ENCODE measurements at places on chromosomes 7 and 10.

- no peak for DNase-seq
These were observed 771 bp downstream of the PHYHIPL start for GRCh38 chr10:59177031-59177797.

DNA sequence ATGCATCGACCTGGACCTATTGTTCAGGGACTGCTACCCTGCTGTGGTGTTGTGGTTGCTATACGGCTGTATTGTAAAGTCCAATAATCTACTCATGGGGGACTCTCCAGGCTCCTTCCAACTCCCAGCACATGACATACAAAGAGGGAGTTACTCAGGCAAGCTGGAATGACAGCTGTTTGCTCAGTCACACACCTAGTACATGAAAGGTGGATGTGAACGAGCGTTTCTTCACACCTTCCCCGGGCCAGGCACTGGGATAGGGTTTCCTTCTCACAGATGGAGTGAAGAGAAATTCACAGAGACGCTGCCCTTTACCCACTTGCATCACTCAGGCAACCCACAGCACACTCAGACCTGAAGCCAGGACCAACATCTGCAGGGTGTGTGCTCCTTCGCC is 215.7 kb downstream of the TNS3 start:
- DNase-seq, result no peak

GRCh38 chr7:5420067-5420880 is 3.4 kb downstream of the TNRC18 start:
- no peak for DNase-seq

DNA sequence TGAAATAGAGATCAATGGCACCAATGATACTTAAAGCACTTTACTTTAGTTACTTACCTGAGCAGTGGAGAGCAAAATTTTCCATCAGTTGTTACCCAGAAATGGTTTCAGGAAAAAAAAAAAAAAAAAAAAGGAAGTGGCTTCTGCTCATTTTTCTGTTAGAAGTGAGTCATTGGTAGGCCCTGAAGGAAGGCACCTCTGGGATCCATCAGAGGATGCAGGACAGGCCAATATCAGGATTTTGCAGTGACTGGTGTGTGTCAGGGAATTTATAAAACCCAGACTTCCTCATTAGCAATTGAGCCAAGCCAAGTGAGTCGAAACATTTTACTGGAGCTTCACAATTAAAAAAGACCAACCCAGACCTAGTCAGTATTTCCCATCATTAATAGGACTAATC is 2.3 kb upstream of the SMIM30 start:
- DNase-seq, result no peak

- no peak for DNase-seq
These were observed 55.9 kb upstream of the PAPSS2 start for GRCh38 chr10:87603769-87604168.

GRCh38 chr7:47150497-47151260 is 431.2 kb downstream of the TNS3 start:
- no peak for DNase-seq

DNA sequence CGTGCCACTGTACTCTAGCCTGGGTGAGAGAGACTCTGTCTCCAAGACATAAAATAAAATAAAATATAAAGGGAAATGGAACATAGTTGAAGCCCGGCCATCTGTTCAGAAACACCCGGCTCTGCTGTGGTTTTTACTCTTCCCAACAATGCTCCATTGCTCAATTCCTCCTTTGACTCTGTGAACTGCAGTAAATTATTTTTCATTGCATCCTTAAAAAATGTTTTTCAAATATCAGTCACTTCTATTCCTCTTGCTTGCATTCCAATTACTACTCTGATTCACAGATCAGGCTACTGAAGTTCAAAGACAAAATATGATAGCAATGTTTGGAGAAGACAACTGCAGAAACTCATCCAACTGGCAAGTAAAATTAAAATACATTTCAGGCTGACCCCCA is 983.0 kb downstream of the SORCS1 start:
- no peak for DNase-seq

- DNase-seq, result no peak
These were observed 3.7 kb upstream of the IFIT1B start for GRCh38 chr10:89373916-89374711.

GRCh38 chr7:45087301-45088145 is 1.2 kb downstream of the NACAD start:
- no peak for DNase-seq

GRCh38 chr7:43721193-43721806 is 8.0 kb downstream of the COA1 start:
- DNase-seq, result no peak

GRCh38 chr7:50265968-50266634 is 38.4 kb upstream of the IKZF1 start:
- no peak for DNase-seq

DNA sequence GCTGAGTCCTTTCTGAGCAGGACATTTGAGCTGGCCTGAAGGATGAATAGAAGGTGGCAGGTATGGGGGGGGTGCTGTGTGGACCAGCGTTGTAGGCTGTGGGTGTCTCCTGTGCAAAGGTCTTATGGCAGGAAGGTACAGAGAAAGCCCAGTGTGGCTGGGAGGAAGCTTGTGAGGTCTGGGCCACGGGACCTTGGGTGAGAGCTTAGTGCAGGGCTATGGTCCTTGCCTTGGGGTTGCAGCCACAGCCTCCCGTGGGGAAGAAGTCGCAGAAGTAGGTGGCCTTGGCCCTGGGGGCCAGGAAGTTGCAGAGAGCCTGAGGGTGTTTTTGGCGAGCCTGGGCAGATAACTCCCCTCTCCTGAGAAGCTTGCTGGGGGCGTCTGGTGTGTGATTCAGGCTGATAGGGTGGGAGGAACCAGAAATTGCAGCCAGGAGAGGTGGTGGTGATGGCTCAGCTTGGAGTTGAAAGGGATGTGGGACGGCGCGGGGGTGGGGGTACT is 172.0 kb upstream of the TNRC18 start:
- DNase-seq, result no peak

DNA sequence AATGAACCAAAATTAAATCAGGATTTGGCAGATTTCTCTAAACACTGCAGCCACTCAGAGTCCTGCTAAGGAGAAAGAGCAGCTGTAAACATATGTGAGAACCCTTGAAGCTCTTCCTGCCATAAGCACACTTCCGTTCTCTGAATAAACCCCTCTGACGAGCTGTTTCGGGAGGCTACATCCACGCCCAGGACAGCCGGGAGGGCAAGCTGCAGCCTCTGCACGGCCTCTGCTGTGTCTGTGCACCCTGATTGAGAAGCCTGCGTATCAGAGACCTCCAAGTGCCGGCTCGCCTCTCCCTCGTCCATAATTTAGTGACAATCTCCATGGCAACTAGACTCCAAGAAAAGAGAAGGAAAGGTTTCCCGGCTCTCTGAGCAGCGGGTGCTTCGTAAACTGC is 114.4 kb downstream of the PTPRN2 start:
- no peak for DNase-seq

DNA sequence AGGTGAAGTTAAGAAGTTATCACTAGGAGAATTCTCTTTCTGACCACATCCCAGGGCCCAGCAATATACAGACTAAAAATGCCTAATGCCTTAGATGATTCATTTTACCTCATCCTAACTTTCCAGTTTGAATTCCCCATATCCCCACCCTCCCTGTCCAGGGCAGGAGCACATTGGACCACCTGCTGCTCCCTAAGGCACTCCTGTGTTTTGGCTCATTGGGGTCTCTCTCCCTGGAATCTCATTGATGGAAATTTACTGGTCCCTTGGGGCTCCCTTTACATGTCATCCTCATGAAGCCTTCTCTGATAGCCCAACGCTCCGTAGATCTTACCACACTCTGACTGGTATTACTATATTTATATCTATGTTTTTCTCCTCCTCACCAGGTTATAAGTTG is 2.7 kb downstream of the IL2RA start:
- DNase-seq, result no peak

- no peak for DNase-seq
These were observed 125.9 kb upstream of the HPS1 start for GRCh38 chr10:98572594-98572993.

DNA sequence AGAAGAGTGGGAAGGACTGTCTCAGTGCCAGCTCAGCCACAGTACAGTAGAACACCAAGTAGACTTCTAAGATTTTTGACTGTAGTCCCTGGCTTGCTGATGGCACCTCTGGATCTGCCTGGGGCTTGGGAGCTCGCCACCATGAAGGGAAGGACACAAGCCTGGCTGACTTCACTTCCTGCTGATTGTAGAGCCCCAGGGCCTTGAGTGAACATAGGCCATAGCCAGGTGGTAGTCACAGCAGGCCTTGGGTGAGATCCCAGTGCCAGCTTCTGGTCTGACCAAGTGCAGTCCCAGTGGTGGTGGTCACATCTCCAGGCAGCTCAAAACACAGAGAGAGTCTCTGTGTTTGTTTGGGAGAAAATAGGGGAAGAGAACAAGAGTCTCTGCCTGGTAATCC is 57.6 kb upstream of the HBP1 start:
- no peak for DNase-seq

DNA sequence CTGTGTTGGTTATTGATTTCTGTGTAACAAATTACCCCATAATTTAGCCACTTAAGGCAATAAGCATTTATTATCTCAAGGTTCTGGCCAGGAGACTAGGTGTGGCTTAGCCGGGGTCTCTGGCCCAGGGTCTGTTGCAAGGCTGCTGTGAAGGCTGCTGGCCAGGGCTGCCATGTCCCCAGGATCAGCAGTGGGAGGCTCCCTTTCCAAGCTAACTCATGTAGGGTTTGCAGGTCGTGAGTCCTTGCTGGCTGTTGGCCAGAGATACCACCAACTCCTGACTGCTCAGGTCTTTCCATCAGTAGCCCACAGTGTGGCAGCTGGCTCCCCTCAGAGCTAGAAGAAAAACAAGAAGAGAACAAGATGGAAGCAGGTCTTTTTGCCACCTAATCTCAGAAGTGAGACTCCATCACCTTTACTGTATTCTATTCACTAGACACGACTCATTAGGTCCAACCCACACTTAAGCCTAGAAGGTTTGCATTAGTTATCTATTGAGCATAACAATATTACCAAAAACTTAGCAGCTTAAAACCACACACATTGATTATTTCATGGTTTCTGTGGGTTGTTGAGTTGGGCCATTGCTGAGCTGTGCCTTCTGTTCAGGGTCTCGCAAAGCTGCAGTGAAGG is 185.6 kb downstream of the PFKFB3 start:
- no peak for DNase-seq

GRCh38 chr10:70324339-70324861 is 40.6 kb upstream of the NPFFR1 start:
- no peak for DNase-seq

DNA sequence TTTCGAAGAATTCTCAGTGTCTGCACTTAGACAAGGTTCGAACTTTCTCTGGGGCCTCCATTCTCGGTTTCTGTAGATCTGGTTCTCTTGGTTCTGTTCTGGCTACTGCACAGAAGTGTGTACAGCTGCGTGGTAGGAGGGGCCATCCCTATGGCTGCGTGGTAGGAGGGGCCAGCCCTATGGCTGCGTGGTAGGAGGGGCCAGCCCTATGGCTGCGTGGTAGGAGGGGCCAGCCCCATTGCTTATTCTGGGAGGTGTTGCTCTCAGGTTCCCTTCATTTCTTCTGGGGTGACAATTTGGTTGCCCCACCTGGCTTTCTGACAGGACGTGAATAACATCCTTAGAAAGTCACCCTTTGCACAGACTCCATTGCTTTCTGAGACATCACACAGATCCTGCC is 65.2 kb upstream of the CHST15 start:
- DNase-seq, result no peak

DNA sequence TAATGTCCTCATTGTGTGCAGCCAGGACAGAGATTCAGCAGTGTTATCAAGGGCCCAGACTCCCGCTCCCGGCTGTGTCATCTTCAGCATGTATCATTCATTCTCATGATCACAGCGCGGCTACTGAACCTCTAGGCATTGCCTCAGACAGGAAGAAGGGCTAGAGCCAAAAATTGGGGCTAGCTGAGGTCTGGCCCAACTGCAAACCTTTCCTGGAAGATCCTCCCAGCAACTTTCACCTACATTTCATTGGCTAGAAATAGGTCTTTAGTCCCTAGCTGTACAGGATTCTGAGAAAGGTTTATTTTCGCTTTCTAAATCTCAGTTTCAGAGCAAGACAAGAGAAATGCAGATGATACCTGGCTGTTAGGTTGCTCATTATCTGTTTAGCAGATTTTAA is 81.9 kb downstream of the CREM start:
- DNase-seq, result no peak

- no peak for DNase-seq
These were observed 11.9 kb downstream of the STEAP1B start for GRCh38 chr7:22487978-22488642.

GRCh38 chr10:121952226-121952625 is 22.8 kb downstream of the NSMCE4A start:
- DNase-seq, result no peak

- no peak for DNase-seq
These were observed 326.2 kb upstream of the POT1 start for GRCh38 chr7:125255810-125256209.

- no peak for DNase-seq
These were observed 61.3 kb downstream of the AKR1D1 start for GRCh38 chr7:138137423-138138171.

GRCh38 chr10:124344266-124344590 is 74.5 kb downstream of the OAT start:
- no peak for DNase-seq

GRCh38 chr10:113555245-113555644 is 2.4 kb downstream of the HABP2 start:
- no peak for DNase-seq

DNA sequence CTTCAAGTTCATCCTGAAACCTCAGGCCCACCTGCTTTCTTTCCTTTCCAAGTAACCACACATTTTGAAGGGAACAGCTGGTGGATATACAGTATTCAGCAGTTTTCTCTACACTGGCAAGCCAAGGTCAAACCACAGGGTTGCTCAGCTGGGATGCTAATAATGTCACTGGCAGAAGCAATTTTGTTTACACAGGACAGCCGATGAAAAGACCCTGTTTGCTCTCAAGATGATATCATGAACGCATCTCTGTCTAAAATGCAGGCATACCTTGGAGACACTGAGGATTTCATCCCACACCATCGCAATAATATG is 186.2 kb downstream of the USP6NL start:
- no peak for DNase-seq

DNA sequence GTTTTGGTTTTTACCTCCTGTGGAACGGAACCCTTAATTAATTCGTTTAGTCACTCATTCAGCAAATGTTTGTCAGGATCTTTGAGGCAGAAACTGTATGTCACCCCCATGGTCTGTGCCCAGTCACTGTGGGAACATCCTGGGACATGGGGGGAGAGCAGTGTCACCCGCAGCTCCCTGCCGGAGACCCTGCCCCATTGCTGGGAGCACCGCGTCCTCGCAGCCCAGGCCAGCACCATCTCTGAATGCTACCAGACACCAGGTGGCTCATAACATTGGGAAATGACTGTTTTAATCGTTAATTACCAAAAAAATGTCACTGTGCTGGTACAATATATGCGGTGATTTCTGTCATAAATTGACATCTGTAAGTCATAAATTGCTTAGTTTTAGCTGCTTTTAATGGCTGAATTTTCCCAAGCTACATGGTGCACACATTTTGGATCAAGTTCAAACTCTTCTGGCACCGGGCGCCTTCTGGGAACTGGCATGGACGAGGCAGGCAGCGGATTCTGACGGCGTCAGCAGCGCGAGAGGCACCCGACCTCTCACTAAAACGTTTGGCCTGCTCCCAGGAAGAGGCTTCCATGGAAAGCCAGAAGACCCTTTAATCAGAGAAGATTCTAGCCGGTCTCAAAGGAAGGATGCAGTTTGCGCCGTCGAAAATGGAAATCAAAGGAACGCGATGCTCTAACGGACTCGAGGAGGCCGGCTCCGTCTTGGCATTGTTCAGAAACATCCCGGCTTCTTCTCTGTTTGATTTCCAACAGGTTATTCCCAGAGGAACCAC is 184.2 kb downstream of the ADARB2 start:
- DNase-seq, result no peak

GRCh38 chr7:13627455-13627854 is 362.0 kb downstream of the ETV1 start:
- DNase-seq, result no peak
